T-helper 17 cell (primary cell): ENCODE measurements at places on chromosomes 4 and X. TPM values are rescaled to one million over a fixed set of nuclear protein-coding genes. Genes with fewer than 3 reads are reported as not detected.
A peak's percentile ranks its signal among the peaks of the same experiment; 100 is the strongest.

- DNase-seq: no peak
- no peak overlapping the region for H3K27ac ChIP-seq
- no peaks in the 10 kb centered on the region for H3K36me3 ChIP-seq
Measured at GRCh38 chrX:31091819-31092218, 20.0 kb upstream of the FTHL17 start.

DNA sequence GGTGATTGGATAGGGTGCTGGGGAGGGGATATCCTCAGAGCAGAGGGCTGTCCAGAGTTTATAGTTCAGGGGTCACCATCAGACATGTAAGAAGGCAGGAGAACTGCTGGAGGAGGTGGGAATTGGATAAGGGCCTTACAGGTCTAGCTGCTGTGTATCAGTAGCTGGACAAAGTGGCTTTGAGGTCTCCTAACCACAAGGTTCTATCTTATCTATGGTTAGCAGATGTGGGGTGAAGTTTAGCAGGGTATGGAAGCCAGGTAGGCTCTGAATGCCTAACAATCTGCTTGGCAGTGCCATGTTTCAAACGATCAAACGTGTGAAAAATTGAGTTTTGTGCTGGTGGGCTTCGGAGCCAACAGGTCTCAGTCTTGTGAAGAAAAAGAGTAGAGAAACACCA is 32.1 kb upstream of the MAGEA8 start:
- no peak for DNase-seq
- H3K4me3 ChIP-seq: no peak overlapping the region
- H3K36me3 ChIP-seq: no peaks in the 10 kb centered on the region
- H3K27me3 ChIP-seq: no peaks in the 10 kb centered on the region
- no peaks in the 10 kb centered on the region for H3K4me1 ChIP-seq

- H3K4me3 ChIP-seq: no peak overlapping the region
- DNase-seq: no peak
- H3K27ac ChIP-seq: no peak overlapping the region
- no peaks in the 10 kb centered on the region for H3K4me1 ChIP-seq
Measured at GRCh38 chr4:63580796-63581475, 828.3 kb downstream of the TECRL start.

DNA sequence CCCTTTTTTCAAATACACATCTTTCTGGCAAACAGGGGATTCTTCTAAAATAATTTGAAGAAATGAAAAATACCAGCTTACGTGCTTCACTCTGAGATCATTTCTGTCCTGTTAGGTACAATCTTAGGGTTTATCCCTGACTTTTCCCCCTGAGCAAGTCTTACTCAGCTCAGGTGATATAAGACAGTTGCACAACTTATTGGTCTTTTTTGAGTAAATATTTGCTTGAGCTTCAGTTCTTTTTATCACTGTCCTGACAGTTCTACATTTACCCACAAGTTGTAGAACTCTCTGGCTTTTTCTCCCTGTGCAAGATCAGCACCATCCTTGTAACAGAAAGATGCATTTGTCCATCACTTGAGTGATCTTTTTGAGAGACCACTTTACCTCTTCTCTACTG is 84.9 kb downstream of the MID1IP1 start:
- H3K4me1 ChIP-seq: no peaks in the 10 kb centered on the region
- no peak for DNase-seq
- H3K27me3 ChIP-seq: no peaks in the 10 kb centered on the region
- no peak overlapping the region for H3K4me3 ChIP-seq

DNA sequence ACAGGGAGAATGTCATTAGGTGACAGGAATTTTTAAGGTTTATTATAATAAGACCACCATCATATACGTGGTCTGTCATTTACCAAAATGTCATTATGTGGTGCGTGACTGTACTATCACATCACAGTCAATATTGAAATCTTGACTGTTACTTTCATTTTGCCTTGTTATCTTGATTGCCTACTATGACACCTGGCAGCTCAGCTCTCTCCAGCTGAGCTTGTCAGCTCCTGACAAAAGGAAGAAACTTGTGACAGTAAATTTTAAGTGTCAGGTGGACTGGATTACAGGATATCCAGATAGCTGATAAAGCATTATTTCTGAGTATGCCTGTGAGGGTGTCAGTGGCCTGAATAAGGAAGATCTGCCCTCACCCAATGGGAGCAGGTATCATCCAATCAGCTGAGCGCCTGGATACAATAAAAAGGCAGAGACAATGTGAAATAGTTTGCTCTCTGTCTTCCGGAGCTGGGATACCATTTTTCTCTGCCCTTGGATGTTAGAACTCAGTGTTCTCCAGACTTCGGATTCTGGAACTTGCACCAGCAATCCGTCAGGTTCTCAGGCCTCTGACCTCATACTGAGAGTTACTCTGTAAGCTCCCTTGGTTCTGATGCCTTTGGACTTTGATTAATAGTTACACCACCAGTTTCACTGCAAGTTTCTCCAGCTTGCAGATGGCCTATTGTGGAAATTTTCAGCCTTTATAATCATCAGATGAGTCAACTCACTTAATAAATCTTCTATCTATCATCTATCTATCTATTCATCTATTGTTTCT is 1454.7 kb upstream of the IGFBP7 start:
- no peaks in the 10 kb centered on the region for H3K36me3 ChIP-seq
- H3K27me3 ChIP-seq: no peaks in the 10 kb centered on the region
- H3K4me1 ChIP-seq: no peaks in the 10 kb centered on the region
- no peak overlapping the region for H3K27ac ChIP-seq

DNA sequence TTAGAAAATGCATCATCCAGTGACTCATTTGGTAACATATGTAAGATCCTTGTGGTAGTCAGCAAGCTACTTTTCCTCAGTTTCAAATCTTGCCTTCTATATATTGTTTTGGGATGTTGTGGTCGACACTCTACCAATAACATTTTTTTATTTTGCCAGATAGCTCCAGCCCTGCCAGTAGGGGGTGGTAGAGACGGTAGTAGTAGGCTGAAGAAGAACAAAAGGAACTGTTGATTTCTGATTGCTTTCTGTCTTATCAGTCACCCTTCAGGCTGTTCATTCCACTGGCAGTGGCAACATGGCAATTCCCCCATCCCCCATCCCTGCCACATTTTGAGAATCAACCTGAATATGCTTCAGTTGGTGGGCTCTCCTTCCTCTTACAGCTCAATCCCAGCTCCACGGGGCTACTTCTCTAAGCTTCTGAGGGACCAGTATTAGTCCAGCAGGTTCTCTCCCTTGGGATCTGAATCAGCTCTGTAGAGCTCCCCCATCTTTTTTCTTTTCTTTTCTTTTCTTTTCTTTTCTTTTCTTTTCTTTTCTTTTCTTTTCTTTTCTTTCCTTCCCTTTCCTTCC is 171.5 kb upstream of the VEGFC start:
- H3K4me1 ChIP-seq: no peaks in the 10 kb centered on the region
- DNase-seq: no peak
- H3K27me3 ChIP-seq: peaks cover 9% of the 10 kb centered on the region
- H3K27ac ChIP-seq: no peak overlapping the region

DNA sequence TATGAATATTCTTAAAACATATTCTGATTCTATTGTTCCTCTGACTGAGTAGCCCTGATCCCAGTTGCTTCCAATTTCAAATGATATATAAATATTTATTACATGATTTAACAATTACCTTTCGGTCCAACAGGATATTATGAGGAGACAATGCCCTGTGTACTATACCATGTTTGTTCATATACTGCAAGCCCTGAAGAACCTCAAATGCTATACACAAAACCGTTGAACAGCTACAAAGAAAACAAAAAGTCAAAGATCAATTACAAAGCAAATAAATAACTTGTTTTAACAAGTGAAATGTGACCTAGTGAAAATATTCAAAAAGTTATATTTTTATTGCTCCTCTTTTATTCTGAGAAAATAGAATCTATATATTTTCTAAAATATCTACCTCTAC is 54.0 kb downstream of the TBCK start:
- H3K36me3 ChIP-seq: peaks cover 6% of the 10 kb centered on the region
- no peak overlapping the region for H3K27ac ChIP-seq
- H3K4me3 ChIP-seq: no peak overlapping the region
- DNase-seq: no peak
- H3K27me3 ChIP-seq: no peaks in the 10 kb centered on the region
- H3K4me1 ChIP-seq: peaks cover 8% of the 10 kb centered on the region

Gene SOWAHD
- total RNA-seq: 0.65 TPM

Gene MAGEA12
- total RNA-seq: not detected

DNA sequence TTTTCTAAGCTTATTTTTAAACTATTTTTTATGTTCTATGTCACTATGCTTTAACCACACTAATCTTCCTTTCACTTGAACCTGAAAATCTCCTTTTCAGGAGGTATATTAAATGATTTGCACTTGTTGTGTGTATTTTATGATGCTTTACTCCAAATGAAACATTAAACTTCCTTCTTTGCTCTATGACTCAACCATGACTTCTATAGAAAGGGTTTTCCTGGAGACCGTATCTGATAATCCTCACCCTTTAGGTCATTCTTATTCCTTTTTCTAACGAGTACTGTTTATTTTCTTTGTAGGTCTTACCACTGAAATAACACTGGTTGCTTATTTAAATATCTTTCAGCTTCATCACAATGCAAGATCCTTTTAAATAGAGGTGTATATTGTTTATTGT is 1163.2 kb downstream of the PCDH18 start:
- H3K4me1 ChIP-seq: no peaks in the 10 kb centered on the region
- H3K4me3 ChIP-seq: no peak overlapping the region
- no peak for DNase-seq

GRCh38 chr4:25108556-25108955 is 51.7 kb downstream of the SEPSECS start:
- H3K36me3 ChIP-seq: peaks cover 2% of the 10 kb centered on the region
- no peak overlapping the region for H3K27ac ChIP-seq
- no peaks in the 10 kb centered on the region for H3K4me1 ChIP-seq
- no peak for DNase-seq
- H3K27me3 ChIP-seq: no peaks in the 10 kb centered on the region

GRCh38 chr4:4869731-4870571 is 10.5 kb downstream of the MSX1 start:
- peaks cover 27% of the 10 kb centered on the region for H3K4me1 ChIP-seq
- peaks cover 2% of the 10 kb centered on the region for H3K36me3 ChIP-seq
- H3K27me3 ChIP-seq: peaks cover 77% of the 10 kb centered on the region
- H3K4me3 ChIP-seq: peak overlapping the region; percentile 58

Gene TXK
- 52.4 TPM for total RNA-seq

Gene MFSD8
- total RNA-seq: 27.8 TPM

GRCh38 chrX:6667048-6667768 is 132.3 kb upstream of the VCX3A start:
- H3K36me3 ChIP-seq: no peaks in the 10 kb centered on the region
- no peak for DNase-seq
- no peaks in the 10 kb centered on the region for H3K27me3 ChIP-seq
- no peaks in the 10 kb centered on the region for H3K4me1 ChIP-seq
- H3K4me3 ChIP-seq: no peak overlapping the region
- H3K27ac ChIP-seq: no peak overlapping the region

DNA sequence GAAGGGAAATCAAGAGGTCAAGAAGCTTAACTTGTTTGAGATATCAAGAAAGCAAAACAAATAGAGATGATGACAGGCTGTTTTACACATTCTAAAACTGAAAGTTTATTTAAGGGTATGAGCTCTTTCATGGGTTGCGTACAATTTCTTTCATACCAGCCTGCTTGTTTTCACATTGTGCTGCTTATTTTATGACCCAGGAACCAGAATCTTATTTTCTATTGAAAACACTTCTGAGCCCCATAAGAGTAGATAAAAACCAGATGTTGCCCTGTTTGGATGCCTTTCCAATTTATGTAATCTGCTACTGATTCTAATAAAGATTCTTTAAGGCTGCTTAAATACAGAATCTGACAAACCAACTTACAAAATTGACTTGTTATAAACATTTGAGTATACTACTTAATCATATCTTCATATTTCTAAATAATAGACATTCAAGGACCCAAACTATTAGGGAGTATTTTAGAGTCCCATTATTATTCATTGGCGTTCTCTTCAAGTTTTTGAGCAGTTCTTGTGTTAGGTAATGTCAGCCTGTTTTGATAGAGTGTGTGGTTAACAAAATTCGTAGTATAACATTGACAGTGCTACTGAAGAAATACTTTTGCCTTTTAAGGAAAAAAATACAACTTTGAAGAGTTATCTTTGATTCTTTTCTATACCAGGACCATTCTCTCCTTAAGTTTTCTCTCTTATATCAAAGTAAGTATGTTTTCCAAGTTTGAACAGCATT is 74.4 kb downstream of the PDLIM5 start:
- no peaks in the 10 kb centered on the region for H3K27me3 ChIP-seq
- no peak overlapping the region for H3K4me3 ChIP-seq
- peaks cover 6% of the 10 kb centered on the region for H3K36me3 ChIP-seq
- no peak overlapping the region for H3K27ac ChIP-seq
- peaks cover 10% of the 10 kb centered on the region for H3K4me1 ChIP-seq

GRCh38 chr4:16133406-16133805 is 49.6 kb upstream of the PROM1 start:
- H3K4me3 ChIP-seq: no peak overlapping the region
- H3K27ac ChIP-seq: no peak overlapping the region
- peaks cover 2% of the 10 kb centered on the region for H3K4me1 ChIP-seq
- H3K27me3 ChIP-seq: peaks cover 21% of the 10 kb centered on the region

GRCh38 chr4:157052429-157053040 is 23.4 kb upstream of the GLRB start:
- no peaks in the 10 kb centered on the region for H3K4me1 ChIP-seq
- no peaks in the 10 kb centered on the region for H3K36me3 ChIP-seq
- H3K4me3 ChIP-seq: no peak overlapping the region
- no peak overlapping the region for H3K27ac ChIP-seq
- no peak for DNase-seq

DNA sequence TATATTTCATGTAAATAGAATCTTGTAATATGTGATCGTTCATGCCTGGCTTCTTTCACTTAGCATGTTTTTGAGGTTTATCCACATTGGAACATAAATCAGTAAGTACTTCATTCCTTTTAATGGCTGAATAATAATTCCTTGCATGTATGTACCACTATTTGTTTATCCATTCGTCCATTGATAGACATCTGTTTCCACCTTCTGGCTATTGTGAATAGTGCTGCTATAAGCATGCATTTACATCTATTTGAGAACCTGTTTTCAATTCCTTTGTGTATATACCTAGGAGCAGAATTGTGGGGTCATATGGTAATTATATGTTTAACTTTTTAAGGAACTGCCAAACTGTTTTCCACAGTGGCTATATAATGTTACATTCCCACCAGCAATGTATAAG is 356.7 kb upstream of the DIPK2B start:
- DNase-seq: no peak
- no peak overlapping the region for H3K4me3 ChIP-seq
- H3K27ac ChIP-seq: no peak overlapping the region
- H3K36me3 ChIP-seq: peaks cover 3% of the 10 kb centered on the region

Gene KLKB1
- total RNA-seq: 0.52 TPM

Gene IL3RA
- total RNA-seq: 0.60 TPM
